ENCODE measurements at places on chromosomes 11 and 22.

GRCh38 chr11:11217289-11217928 is 135.6 kb downstream of the CSNK2A3 start:
- no peak for DNase-seq

GRCh38 chr22:50530580-50530876 is 716 bp upstream of the TYMP start:
- DNase-seq: no peak

DNA sequence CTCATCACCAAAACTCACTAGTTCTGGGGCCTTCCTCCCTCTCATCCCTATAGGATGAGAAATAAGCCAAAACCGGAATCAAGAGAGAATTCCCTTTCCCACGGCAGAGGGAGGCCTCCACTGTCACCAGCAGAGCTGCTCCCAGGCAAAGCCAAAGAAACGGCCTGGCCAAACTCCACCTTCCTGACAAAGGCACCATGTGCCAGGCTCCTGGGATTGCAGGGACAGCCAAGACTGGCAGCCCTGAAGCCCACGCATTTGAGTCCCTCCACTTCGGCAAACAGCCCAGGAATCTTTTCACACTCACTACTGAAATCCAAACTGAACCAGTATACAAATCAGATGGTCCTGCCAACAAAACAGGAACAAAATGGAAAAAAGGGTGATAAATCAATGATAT is 6.1 kb downstream of the SMCO4 start:
- no peak for DNase-seq

DNA sequence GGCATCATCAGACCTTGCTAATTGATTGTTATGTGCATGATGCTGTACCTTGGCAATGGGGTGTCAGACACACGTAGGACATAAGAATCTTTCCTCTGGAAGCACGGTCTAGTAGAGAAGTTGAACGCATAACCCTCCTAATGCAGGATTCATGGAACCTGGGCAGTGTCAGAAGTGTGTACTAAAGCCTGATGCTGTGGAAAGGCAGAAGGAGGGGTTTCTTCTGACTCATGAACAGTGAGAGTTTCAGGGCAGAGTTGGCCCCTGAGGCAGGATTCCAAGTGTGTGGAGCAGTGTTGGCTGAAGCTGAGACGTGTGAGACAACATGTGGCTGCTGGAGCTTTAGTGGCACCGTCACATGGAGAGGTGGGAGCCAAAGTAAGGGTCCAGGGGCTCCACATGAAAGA is 3.5 kb downstream of the PANX1 start:
- DNase-seq: no peak

DNA sequence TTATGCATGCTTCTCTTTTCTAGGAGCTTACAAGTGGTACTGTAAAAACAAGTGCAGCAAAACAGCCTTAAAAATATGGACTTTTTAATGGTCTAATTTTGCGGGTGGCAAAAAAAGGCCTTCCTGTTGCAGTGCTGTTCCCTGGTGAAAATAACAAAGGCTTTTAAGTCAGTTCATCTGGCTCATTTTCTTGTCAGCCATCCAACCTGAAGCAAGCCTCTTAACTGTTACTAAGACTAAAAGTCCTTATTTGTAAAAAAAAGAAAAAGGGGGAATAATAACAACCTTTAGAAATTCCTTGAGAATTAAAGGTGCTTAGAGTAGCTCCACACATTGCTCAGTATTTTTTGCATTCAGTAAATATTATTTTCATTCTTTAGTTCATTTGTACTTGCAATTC is 200.5 kb upstream of the CHORDC1 start:
- no peak for DNase-seq

DNA sequence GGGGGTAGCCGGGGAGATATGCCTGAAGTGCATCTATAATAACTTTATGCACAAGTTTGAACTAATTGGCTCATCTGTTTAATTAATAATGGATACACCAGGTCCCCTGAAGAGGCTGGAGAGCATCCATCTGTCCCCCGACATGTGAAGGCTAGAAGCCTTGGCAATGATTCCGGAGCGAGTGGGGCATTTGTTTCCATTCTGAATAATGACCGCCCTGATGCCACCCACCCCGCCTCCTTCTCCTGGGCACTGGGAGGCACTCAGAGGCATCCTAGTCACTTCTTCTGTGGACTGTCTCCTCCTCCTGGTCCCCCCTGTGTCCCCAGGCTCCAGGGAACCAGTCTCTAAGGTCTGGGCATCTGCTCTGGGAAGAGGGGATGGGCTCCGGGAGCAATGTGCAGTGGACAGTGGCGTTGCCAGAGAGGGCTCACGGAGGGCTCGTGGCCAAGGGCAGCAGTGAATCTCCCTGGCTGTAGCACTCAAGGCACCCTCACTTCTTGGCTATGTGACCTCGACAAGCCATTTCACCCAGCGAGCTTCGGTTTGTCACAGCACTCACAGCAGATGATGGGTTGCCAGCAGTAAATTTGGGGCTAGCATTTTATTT is 64.7 kb downstream of the TSPAN18 start:
- no peak for DNase-seq

- DNase-seq: no peak
These were observed 9.0 kb downstream of the TUBA8 start for GRCh38 chr22:18119409-18120110.

Measured in CD14-positive monocyte (primary cell).